Pulmonary artery endothelial cell (primary cell): ENCODE measurements at places on chromosomes 2 and 18. TPM values are rescaled to one million over a fixed set of nuclear protein-coding genes. Genes with fewer than 3 reads are reported as not detected.
A peak's percentile ranks its signal among the peaks of the same experiment; 100 is the strongest.

DNA sequence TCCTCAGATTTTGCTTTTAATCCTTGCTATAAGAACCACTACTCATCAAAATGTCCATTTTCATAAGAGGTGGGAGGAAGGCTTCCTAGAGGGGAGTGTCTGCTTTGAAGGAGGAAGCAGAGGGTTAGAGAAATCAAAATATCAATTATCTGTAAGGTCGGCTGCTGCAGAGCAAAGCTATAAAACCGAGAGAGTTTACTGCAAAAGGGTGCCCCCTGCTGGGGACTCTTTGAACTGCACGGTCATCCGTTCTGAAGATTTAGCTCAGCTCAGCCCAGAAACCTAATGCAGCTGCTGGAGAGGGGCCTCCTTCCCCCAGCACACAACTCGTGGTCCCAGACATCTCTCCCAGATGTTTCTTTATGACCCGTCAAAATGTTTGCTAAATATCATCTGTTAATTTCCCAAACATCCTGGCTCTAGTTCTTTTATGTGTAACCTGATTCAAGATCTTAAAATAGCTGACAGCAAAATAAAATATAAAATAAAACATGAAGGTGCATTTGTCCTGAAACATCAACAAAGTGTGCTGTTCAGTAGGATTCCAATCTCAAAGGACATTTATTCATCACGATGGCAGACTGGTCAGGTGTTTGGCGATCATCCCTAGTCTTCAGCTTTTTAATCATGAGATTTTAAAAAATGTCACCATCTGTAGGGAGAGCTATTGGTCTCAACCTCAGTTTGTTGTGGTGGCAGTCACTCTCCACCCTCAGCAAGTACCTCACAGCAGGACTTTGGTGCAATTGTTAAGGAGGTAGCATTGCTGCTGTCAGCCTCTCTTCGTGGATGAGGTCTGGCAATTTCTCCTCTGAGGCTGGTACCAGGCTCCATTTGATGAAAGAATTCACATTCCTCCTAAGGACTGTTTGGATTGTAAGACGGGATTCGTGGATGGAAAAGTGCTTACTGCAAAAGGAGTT, 185.9 kb downstream of the MTX2 start:
- peak; percentile 29 for DNase-seq

- DNase-seq: no peak
Observed at GRCh38 chr18:8562919-8563318, 46.3 kb upstream of the RAB12 start.

- no peak for DNase-seq
Observed at GRCh38 chr18:32907648-32908423, 135.0 kb upstream of the KLHL14 start.

DNA sequence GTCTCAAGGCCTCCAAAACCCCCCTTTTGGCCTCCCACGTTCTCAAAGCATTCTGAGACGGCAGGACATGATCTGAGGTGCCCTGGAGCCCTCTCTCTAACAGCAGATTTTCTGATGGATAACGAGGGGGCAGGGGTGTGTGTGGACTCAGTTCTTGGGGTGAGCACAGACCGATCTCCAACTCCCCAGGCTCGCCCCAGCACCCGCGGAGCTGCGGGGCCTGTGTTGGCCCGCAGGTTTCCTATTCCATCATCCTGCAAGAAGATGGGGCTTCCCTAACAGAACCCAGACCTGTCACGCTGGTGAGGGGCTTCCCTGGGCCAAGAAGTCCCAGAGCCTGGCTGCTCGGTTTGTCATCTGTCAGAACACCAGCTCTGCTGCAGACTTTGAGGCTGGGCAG, 196.1 kb downstream of the ANAPC1 start:
- no peak for DNase-seq

- no peak for DNase-seq
Observed at GRCh38 chr18:32057624-32058165, 34.0 kb upstream of the RNF138 start.

DNA sequence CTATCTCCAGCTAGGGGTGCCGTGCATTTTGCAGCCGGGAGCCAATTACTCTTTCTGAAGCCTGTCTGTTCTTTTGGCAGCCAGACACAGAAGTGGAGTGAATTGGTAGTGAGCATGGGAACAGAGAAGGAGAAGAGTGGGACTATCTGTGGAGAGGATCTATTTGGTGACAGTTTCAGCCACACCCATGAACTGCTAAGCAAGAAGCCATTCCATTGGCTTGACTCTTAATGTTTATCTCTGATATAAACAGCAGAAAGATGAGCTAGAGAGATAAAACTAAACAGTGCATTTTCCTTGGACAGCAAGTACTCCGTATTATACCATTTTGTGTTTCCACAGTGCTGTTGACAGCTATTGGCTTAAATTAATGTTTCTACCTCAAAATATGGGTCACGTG, 259.6 kb upstream of the THUMPD2 start:
- DNase-seq: no peak

DNA sequence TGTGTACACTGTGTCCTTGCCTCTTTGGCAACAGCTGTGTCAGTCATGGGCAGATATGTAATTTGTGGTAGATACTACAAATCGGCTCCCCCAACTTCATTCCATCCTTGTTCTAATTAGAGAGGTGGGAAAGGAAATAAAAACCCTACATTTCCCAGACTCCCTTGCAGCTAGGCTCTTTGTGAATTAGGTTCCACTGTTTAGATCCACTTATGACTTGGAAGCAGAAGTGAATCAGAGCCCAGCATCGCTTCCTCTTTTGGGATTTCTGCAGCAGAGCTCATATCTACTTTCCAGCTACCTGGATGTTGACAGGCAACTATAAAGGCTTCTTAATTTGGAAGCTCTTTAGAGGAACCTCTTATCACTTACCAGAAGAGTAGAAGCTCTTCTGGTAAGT, 34.1 kb upstream of the NARS1 start:
- no peak for DNase-seq

GRCh38 chr18:48866856-48867255, 83.9 kb downstream of the SMAD7 start:
- no peak for DNase-seq

DNA sequence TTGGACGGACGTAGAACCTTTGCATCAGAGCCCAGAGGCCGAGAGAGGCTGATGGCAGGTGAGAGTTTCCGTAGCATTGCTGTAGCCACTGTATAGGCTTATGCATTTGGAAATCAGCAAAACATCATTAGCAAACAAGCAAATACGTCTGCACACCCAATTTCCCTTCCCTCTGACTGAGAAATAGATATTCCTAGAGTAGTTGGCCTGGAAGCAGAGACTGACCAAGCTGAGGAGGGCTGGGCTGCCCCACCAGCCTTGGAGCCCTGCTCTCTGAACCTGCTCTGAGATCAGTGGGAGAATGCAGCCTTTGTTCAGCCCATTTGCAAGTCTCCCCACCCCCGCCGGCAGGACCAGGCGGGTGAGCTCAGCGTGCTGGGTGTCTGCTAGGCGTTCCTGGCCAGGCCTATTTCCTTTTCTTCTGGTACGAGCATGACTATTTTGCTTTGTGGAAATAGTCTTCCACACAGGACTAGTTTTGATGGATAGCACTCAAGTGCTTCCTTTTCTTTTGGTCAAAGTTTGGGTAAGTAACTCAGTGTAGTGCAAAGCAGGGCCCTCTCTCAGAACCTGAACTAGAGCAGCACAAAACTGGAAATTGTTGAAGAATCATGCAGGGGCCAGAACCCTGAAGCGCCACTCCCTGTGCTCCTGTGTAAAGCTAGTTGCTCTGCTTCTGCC, 21.9 kb upstream of the RNF149 start:
- peak; percentile 49 for DNase-seq

DNA sequence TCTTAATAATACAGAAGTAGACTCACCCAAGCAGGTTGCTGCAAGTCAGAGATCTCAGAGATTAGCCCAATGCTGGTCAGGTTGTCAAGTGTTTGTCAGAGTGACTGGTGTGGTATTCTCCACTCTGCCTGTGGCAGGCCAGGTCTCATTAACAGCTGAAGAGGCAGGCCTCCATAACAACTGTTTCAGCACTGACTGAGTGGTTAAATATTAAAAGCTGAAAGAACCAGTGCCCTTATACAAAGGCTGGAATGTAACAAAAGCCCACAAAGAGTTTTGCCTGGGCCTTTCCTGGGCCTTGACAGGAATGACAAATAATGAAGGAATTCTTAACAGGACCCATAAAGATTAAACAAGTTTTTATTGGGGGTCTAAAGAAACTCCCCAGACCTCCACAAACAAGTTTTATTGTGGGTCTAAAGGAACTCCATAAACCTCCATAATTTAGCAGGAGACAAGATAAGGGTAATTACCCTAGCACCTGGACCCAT, 26.8 kb downstream of the SULT1C2 start:
- DNase-seq: no peak

DNA sequence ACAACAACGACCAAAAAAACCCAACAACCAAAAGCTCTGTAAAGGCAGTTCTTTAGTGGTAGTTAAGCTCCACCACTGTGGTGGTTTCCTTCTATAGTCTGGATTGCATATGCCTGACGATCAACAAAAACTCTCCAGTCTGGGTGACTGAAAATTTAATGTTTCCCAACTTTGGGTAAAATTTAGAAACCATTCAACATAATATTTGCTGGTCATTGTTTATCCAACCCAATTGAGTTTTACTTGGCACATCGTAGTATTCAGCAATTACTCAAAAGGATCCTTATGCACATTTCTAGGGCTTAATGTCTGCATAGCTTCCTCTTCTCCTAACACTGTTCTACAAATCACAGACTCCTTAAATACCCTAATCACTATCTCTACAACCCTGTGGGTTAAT, 1080.2 kb upstream of the NRXN1 start:
- DNase-seq: no peak

DNA sequence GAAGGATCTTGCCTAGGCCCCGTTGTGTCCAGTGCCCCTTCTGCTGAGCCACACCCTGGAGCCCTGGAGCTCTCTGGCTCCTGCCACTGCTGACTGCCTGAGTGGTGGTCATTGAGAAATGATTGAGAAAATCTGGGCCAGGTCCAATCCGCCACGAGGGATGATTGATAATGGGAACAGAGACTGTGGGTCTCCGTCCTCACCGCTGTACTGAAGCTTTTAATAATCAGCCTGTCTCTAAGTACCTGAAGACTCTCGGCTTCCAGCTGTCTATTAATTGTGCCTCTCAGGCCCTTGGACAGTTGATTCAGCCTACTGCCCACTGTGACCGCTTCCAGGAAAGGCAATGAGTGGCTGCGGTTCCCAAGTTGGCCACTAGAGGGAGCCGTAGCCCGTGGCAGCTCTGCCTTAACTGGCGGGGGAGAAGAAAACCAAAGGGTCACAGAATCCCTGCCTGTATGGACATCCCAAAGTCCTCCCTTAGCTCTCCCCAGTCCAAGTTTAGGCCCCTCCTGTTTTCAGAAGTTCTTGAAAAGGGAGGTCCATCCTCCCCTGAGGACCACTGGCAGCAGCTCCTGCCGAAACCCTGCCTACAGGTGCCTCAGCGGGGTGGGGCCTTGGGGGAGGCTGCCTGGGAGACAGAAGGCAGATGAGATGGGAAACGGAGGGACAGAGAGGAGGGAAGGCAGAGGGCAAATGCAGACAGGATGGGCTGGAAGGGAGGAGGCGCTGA, 213.6 kb downstream of the TNS1 start:
- no peak for DNase-seq

GRCh38 chr2:215022418-215022817, 116.0 kb downstream of the ABCA12 start:
- no peak for DNase-seq

DNA sequence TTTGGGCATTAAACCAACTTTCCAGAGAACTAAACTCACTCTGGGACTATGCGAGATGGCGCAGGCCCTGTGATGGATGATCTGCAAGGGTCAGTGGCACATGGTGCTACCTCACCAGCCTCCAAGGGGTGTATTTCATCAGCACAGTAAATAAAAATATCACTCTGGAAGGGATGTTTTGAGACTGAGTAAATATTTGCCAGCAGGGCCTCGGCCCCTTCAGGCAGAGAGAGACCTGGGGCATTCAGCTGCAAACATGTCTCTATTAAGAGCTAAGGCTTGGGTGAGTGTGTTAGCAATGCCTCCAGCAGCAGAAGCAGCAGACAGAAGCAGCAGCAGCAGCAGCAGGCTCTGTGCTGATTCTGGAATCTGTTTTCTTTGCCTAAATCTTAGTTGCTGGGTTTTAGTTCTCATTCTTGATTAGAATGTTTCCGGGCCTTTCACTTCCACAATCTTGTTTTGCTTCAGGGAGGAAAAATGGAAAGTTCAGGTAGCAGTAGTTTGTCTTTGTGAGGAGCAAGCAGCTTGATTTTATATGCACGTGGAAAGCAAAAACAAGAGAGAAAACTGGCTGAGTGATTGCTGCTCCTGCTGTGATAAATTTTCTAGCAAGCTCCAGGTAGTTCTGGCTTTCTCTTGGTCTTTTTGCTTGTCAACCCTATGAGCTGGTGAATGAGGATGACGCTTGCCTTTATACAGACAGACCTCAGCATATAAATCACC, 18.6 kb downstream of the ADCYAP1 start:
- no peak for DNase-seq

GRCh38 chr2:219619235-219619634, 8.2 kb upstream of the SLC4A3 start:
- DNase-seq: no peak

- no peak for DNase-seq
Observed at GRCh38 chr18:59646963-59647307, 50.3 kb downstream of the CCBE1 start.

DNA sequence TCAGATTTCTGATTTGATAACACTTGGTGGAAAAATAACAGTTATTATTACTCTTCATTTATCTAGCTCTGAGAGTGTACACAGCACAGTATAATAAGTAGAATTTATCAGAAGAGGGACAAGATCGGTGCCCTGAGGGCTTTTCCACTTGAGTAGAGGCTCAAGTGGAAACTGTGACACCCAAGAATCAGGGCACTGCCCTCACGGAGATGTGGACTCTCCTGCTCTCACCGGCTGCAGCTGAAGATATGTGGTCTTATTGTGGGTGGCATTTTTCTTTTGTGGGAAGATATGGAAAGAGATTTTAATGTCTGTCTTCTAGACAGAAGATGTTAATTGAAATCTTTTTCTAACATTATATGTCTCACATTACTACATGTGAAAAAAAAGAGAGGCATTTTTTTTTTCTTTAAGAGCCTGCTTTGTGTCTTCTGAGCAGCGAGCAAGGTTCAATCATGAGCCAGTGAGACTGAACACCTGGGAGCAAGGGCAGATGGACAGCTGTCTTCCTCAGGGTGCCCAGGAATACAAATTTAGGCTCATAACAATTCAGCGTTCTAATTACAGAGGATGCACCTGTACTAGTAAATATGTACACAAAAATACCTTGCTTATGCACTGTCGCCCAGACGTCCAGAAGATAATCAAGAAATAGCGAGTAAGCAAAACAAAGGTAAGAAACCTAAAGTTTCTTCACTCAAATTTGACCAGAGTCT, 1098.2 kb upstream of the FANCL start:
- DNase-seq: no peak

GRCh38 chr2:44077942-44078511, 82.2 kb upstream of the LRPPRC start:
- no peak for DNase-seq

EVA1A gene
- 110 and 149 TPM in 2 replicates for total RNA-seq

SLC14A1 gene
- not detected in 2 replicates for total RNA-seq

CNGA3 gene
- total RNA-seq: not detected in 2 replicates

LAMA3 gene
- total RNA-seq: 4.7 and 5.5 TPM in 2 replicates

MGAT4A gene
- total RNA-seq: 65.4 and 68.8 TPM in 2 replicates

HAAO gene
- 0.18 and 0.20 TPM in 2 replicates for total RNA-seq

HNRNPLL gene
- total RNA-seq: 36.7 and 50.0 TPM in 2 replicates

TMEM247 gene
- total RNA-seq: not detected in 2 replicates

CHRND gene
- not detected in 2 replicates for total RNA-seq

ANKRD44 gene
- 9.3 and 13.7 TPM in 2 replicates for total RNA-seq
